Panc1 (cell line): ENCODE measurements at places on chromosomes 16 and 17.
A peak's percentile ranks its signal among the peaks of the same experiment; 100 is the strongest.

DNA sequence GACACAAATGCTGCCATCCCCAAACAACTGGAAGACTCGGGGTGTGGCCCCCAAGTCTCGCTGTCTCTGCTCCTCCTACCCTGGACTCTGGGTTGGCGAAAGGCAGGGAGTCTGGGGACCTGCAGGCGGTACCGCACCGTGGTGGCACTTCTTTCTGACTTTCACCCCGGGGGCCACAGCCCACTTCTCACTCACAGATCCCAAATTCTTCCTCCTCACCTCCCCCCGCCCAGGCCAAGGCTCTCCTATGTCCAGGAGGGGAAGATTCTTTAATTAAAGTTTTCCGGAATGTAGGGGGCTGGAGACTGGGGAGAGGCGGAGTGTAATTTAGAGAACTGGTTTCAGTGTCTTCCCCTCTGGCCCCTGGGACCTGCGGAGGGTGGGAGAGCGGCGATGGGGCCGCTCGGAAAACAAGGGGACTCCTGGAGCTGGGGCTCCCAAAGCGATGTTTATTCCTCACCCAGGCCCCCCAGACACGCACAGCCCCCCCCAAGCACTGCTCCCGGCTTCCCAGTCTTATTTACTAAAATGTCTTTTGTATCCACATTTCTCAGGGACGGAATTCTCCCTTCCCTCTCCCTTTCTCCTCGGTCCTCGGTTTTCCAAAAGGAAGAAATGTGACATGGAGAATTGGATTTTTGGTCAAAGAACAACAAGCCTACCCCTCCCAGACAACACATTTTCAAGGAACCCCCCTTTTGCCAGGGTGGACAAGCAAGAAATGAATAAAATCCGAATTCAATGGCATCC lies 1.2 kb downstream of the WNT3 start:
- no peak for DNase-seq

DNA sequence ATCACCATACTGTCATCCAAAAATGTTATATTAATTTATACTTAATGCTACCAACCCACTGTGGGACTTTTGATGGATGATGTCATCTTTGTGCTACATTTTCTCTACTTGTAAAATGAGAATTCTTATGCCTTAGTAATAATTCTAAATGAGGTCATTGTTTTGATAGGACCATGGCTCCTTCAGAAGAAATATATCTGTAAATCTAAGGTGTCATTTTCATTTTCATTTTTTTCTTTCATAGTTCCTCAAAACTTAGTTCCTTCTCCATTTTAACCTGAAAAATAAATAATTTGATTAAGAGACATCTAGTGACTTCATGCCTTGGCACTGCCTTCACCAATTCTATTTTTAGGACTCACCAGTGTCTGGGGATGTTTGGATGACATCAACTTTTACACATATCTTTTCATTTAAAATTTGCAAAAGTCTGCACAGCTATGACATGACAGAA lies 48.7 kb downstream of the GPRC5B start:
- no peak for DNase-seq

- DNase-seq, result no peak
Observed at GRCh38 chr17:70323269-70323668, 153.9 kb downstream of the KCNJ2 start.

DNA sequence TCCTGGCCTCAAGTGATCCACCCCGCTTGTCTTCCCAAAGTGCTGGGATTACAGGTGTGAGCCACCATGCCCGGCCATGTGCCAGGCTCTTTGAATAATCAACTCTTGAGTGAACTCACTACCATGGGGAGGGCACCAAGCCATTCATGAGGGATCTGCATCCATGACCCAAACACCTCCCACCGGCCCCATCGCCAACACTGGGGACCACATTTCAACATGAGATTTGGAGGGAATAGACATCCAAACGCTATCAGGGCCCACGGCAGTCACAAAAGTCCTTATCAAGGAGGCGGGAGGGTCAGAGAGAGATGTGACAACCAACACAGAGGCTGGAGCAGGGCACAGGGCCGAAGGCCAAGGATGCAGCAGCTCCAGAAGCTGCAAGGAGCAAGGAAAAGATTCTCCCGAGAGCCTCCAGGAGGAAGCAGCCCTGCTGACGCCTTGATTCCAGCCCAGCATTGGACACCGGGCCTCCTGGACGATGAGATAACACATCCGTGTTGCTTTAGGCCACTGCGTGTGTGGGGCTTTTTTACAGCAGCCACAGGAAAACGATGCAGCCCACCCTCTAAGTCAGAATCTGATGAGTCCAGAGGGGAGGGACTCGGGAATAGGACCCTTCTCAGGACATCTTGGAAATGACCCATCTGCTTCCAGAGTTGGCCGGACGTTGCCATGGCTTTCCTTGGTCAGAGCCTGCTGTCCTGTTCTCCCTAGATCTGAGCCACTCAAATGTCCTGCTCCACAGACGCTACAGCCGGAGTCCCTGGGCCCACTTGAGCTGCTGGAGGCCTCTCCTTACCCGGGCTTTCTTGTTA lies 47.3 kb upstream of the CMIP start:
- no peak for DNase-seq

GRCh38 chr16:66391726-66392670 lies 25.5 kb downstream of the CDH5 start:
- no peak for DNase-seq

- no peak for DNase-seq
Observed at GRCh38 chr17:39828443-39828842, 35.7 kb downstream of the IKZF3 start.

DNA sequence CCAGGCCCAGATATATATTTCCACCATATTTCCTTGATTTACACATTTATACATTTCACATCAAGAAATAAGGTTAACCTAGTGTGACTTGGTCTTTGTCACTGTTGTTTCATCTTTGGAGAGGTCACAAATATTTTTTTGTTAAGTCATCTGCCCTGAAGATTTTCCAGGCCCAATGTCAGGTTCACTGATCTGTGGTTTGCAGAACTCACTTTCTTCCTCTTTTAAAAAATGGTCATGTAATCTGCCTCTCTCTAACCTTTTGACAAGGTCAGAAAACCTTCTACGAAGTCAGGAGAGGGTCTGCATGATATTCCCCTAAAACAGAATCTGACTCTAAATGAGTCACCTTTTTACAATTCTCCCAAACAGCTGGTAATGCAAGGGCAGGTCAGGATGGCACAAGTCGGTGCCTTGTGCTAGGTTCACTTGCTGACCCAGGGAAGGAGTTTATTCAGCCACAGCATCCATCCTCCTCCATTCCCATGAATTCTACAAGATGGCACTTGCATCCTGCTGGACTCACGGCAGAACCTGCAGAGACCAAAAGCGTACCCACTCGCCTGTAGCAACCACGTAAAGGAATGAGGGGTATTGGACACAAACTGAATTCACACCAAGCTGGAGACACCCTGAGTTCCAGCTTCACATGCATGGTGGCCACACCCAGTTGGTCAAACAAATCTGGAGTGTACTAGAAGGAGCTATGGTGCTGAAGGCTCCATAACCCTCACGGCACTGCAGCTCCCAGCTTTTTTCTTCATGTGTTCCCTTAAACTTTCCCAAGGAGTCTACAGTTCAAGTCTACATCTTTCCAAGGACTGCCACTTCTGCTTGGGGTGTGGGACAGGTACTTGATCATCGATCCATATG lies 1.6 kb upstream of the KIAA0513 start:
- no peak for DNase-seq

- DNase-seq, result no peak
Observed at GRCh38 chr17:15307710-15308111, 33.7 kb downstream of the TEKT3 start.

- peak; percentile 35 for DNase-seq
Observed at GRCh38 chr17:74089869-74090464, 113.5 kb upstream of the RPL38 start.

DNA sequence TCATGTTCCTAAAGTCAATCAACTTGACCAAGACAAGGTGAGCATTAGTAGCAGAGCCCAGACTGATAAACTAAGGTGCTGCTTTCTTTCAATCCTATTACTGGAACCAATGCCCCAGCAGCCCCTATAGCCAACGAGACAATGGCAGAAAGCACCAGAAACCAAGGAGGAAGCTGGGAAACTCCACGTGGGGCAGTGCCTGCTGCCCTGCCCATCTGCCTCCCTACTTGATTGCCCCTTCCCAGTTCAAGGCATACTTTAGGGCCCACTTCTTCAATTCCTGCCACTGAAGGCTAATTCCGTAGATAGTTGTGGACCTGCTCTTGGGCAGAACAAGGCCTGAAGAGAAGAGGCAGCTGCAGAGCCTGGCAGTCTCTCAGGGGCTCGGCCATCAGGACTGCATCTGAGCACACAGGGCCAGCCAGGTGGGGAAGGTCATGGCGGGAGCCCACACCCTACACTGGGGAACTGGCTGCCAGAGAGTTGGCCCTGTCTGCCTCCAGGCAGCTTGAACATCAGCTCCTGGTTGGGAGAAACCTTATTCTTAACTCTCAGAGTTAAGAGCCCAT lies 30.9 kb downstream of the WSB1 start:
- DNase-seq, result no peak

GRCh38 chr16:68719993-68720489 lies 17.1 kb upstream of the CDH1 start:
- no peak for DNase-seq

DNA sequence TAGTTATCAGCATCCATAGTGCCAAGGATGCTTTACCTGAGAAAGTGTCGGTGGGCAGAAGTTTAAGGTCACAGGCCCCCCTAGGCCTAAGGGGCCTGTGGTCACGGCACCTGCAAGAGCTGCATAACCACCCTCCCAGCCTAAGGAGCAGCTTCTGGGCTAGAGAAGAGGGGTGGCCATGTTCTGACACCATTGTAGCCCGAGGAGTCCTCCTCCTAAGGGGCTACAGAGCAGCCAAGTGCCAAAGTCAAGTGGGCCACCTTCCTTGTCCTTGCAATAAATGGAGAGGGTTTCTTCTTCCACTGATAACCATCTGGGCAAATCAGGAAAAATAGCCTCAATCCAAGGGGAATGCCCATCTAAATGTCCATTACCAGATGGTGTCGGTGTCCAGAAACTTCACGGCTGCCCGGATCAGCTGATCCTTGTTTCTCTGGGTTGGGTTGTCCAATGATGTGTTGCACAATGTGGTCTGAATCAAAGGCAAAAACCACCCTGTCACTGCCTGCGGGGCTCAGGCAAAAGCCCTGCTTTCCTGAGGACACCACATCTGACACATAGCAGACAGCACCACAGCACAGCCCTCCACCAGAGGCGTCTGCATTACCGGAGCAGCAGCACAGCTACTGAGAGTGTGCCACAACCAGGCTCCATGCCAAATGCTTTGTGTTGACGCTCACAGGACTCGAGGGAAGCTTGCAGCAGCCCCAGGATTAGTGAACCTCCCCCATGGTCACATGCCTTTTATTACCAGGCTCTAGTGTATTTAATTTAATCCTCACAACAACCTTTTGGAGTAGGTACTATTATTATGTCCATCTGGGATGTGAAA lies 12.8 kb downstream of the ATPAF2 start:
- DNase-seq, result no peak

DNA sequence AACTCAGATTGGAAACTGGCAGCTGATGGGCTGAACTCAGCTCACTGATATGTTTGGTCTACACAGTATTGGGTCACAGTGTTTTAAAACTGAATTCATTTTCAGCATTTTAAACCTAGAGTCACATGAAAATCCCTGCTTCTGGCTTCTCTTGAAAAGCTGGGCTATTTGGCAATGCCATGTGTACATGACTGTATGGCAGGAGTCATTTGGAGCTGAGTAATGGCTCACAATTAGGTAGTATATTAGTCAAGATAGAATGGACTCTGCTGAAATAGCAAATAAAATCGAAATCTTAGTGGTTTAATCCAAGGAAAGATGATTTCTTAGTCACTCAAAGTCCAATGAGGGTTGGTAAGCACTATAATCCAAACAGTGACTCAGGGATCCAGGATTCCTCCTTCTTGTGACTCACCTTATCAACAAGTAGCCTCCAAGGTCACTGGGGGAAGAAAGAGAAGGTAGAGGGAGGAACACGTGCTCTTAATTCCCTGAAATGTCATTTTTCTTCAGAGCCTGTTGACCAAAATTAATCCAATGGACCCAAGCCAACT lies 13.9 kb upstream of the PMP22 start:
- peak; percentile 78 for DNase-seq

DNA sequence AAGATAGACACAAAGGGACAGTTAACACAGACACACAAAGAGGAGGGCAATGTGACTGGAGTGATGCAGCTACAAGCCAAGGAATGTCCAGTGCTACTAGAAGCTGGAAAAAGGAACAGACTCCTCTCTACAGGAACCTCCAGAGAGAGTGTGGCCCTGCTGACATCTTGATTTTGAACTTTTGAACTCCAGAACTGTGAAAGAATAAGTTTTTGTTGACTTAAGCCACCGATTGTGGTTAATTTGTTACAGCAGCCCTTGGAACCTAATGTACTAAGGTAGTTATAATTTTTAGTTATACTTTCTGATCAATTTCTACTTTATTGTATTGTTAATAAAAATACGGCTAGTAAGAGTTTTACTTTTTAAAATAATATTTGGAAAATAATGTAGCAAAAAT lies 129.1 kb downstream of the MYO1D start:
- DNase-seq, result no peak

DNA sequence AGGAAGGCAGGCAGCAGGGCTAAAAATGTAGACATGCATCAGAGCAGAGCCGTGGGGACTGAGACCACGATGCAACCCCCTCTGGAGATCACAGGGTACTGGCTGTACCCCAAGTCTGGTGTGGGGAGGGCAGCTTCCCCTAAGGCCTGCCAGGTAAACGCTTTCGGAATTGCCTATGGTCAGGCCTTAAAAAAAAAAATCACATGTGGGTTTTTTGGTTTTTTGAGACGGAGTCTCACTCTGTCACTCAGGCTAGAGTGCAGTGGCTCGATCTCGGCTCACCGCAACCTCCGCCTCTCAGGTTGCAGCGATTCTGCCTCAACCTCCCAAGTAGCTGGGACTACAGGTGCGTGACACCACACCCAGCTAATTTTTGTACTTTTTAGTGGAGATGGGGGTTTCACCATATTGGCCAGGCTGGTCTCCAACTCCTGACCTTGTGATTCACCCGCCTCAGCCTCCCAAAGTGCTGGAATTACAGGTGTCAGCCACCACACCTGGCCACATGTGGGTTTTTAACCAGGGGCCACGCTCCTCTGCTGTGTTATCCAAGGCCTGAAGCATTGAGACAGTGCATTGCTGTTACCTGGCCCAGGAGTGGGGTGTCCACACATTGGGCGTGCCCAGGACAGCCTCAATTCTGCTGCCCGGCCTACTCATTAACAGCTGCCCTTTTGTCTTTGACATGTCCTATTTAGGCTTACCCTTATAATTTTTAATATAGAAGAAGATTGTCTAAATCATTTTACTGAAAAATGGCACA lies 50.4 kb downstream of the LITAF start:
- no peak for DNase-seq

GRCh38 chr16:73113336-73113735 lies 65.4 kb upstream of the ZFHX3 start:
- no peak for DNase-seq

- no peak for DNase-seq
Observed at GRCh38 chr16:50193594-50193993, 40.5 kb downstream of the TENT4B start.
